ENCODE measurements at places on chromosomes 5 and 9.

GRCh38 chr5:162107591-162107990, 40.0 kb downstream of the GABRG2 start:
- no peak for DNase-seq

DNA sequence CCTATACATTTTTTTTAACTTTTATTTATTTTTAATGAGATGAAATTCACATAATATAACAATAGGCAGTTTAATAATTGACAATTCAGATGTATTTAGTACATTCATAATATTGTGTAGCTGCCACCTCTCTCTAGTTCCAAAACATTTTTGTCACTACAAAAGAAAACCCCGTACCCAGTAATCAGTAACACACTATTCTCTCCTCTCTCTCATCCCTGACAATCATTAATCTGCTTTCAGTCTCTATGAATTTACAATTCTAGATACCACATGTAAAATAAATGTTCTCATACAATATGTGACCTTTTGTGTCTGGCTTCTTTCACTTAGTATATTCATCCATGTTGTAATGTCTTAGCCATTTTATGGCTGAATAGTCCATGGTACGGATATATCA, 244.8 kb upstream of the DMRT1 start:
- no peak for DNase-seq

DNA sequence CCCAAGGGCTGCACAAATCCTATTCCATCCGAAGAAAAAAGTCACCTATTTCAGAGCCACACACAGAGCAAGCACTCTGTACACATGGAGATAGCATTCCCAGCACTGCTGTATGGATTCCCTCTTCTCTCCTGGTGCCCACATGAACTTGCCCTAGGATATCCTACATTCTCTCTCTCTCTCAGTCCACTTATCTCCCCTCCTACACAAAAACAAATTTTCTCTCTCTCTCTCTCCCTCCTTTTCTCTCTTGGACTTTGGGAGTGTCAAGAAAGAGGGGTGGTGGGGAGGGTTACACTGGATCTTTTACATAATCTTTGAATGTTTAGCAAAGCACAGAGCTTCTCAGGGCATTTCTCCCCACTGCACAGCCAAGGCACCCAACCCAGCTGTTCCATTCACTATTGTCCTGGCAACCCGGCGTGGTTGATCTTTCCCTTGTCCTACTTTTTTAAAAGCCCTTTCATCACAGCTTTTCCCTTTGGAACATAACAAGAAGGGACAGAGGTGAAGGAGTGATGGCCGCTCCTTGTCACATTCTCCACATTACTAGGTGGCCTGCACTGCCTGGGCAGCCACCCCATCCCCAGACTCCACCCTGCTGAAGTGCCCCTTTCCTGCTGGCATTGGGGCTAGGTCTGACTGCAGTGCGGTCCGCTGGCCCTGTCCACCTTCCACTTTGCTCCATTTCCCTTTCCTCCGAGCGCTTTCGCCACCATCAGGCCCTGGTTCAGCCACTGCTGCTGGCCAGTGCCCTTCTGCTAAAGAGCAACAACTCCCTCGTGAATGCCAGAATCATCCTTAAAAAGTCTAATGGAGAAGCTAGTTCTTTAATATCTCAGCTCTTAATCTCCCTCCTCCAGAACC, 22.2 kb upstream of the SLC1A3 start:
- no peak for DNase-seq

DNA sequence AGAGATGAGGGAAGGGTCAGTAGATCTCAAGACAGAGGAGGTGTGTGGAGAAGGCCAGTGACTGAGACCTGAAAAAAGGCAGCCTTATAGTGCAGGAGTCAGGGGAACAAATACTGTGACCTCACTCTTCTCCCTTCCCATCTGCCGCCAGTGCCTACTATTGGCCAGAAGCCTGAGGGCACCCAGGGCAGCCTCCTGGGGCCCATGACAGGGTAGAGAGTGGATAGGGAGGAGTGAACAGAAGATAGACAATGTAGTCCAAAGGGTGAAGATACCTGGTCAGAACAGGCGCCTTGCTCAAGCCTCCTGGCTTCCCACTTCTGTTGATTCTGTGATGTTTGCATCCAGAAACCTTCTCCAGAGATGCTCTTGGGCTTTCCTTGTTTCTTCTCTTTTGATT, 196.7 kb downstream of the PBX3 start:
- DNase-seq: no peak

DNA sequence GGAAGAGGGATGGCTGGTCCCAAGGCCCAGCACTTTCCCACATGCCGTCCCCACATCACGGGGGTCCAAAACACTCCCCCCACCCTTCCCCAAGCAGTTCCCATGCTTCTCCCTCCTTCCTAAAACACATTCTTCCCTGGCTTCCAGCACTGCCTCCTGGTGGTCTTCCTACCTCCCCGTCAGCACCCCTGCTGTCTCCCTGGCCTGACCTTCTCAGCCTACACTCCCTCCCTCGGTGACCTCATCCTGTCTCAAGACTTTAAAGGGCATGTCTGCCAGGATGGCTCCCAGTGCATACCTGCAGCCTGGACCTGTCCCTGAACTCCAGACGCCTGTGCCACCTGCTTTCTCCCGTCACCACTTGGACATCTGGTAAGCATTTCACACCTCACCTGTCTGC, 4.3 kb upstream of the NCS1 start:
- no peak for DNase-seq

- DNase-seq: no peak
Measured at GRCh38 chr5:16577677-16578076, 39.1 kb downstream of the RETREG1 start.

DNA sequence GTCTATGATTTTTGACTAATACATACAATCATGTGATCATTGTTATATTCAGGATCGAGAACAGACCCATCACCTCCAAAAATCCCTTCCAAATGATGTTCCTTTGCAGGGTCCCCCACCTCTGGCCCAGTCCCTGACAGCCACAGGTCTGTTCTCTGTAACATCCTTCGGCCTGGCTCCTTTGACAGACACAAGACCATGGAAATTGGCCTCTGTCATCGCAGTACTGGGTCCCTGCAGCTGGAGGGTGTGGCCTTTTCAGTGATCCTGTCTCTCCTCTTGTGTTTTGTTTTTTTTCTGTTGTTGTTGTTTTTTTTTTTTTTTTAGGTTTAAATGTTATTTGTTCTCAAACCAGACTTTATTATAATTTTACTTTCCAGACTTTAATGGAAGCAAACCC, 27.4 kb upstream of the ANKRD33B start:
- DNase-seq: no peak

DNA sequence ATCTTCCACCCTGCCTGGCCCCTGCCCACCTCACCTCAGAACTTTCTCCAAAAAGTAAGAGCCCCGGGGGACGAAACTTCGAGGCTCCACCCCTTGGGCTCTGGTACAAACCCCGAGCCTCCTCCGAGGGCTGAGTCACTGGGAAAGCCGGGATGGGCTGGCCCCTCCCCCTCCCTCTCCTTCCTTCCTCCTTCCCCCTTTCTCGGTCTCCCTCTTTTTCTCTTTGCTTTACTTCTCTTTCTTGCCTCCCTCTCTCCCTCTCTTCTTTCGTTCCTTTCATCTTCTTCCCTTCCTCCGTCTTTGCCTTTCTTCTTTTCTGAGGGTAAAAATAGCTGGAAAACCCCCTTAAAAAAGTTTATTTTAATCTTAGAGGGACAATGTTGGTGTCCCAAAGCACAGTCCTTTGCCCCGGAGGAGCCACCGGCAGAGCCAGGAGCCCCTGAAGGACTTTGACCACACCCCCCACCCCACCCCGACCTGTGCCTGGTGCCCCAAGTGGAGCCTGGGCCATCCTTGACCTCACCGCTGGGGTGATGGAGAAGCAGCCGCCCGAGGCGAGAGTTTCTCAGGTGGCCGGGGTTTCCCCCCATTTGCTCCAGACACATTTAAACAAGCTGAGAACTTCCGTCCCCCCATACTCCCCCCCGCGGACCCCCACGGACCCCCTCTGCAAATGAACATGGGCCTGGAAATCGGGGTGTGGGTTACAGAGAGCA, 5.7 kb upstream of the NOTCH1 start:
- no peak for DNase-seq

DNA sequence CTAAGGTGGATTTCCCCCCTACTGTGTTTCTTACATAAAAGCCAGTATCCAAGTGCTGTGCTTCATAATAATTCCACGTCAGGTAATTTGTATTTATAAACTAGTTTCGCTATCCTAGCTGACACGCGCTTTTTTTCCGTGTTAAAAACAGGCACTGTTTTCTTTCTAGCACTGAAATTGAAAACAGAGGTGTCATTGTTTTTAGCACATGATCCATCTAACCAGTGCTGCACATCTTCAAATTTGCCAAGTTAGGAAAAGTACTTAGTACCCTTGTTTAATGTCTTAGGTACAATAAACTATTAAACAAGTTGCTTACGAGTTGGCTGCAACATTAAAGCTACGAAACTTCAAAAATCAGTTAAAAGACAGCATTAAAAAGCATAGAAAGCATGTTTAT, 49.9 kb downstream of the JMY start:
- no peak for DNase-seq

DNA sequence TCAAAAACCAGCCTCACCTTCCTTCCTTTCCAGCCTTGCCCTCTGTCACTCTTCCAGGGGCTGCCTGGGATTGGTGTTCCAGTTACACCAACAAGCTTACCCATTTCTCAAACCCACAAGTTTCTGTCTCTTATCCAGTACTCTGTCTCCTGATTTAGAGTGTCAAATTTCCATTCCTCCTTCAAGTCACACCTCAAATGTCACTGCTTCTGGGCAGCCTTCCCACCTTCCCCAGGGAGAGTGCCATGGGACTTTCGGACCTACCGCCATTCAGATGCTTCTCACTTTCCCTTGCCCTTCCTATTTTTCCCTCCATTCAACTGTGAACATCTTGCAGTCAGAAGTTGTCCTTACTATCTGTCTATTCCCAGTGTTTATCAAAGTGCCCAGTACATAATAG, 2.0 kb upstream of the GRXCR2 start:
- DNase-seq: no peak

- DNase-seq: no peak
Measured at GRCh38 chr9:83563360-83563759, 25.2 kb upstream of the FRMD3 start.

DNA sequence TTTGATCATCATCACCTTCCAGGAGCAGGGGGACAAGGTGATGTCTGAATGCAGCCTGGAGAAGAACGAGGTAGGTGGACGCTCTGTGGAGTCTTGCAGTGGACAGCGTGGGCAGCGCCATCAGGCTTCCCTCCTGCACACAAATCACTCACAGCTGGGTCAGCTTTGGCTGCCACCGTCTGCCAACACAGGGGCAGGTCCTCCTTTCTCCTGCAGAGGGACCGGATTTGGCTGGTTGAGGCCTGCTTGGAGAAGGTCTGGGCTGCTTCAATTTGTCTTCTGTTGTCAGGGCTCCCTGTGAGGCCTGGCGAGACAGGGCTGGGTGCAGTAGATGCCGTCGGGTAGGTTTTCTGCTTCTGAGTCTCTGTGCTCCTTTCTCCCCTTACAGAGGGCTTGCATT, 180.6 kb downstream of the CACNA1B start:
- no peak for DNase-seq

DNA sequence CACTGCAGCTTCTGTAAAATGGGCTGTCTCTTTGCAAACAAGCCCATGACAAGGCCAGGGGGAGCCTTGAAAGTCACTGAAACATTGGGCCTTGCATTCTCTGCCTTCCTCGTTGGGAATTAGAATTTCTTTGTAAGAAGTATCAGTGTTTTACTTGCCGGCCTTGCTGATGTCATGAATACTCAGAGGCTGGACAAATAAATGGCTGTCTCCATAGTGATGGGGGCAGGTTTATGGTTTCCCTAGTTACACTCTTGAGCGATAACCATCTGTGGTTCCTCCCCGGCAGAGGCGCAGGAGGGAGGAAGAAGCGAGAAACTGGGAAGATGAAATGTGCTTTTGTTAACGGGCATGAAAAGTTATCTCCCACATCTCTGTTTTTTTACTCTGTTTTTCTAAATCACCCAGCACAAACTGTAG, 272.7 kb upstream of the PANK3 start:
- DNase-seq: peak; percentile 61

DNA sequence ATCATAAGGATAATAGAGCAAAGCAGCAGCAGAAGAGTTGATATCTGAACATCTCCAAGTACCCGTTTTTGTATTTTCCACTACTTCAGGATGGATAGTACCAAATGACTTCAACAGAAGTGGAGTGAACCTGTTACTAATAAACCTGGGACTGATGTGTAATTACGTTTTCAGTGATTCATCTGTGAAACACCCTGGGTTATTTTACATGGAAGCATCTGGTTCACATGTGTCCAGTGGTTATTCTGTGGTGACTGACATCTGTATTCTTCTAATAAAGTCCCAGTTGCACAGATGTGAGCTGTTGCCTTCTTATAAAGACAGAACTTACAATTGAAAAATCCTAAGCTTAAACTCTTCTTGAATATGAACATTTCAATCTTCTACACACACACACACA, 139.7 kb upstream of the VCAN start:
- peak; percentile 42 for DNase-seq

- DNase-seq: no peak
Measured at GRCh38 chr5:8418049-8418426, 549.1 kb downstream of the MTRR start.

- no peak for DNase-seq
Measured at GRCh38 chr9:74861773-74862474, 25.8 kb downstream of the TRPM6 start.

DNA sequence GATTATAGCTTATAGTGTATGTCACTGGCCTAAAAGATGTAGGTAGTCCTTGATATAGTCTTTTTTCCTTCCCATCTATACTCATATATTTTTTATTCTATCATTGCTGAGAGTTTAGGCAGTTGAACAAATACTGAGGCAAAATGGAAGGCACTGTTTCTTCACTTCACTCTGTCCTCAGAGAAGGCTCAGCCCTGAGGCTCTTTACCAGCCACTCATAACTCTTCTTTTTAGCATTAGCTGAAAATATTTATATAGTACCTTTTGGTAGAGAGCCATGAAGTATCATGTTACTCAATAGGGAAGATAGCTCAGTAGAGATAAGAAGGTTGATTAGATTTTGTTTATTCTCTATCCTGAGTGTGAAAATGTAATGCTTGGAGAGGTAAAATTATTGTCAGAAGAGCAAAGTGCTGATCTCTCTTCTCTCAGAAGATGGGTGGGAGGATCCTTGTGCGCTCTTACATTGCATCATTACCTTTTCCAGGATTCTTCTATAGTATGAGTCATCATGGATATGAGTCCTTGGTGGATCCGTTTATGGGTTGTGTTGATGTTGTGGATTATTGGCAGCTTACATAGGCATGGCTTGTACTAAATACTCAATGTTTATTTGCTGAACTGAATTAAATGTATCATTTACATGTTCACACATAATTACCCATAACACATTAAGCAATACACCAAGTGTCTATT, 88.1 kb downstream of the ANXA1 start:
- DNase-seq: no peak

DNA sequence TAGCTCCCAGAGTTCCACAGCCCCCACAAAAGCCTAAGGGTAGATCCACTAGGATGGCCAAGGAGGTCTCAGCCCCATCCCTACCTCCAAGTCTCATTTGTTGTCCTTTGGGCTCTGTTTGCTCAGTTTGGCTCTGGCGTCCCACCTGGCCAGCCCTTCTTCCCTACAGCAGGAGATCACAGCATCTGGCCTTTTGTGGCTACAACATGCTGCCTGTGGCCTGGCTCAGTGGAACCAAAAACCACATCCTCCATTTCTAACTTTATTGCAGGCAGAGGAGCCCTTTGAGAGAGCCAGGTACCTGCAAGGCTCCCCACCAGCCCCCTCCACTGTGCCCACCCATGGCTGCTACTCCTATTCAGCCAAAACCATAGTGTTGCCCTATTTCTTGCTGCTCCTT, 11.4 kb downstream of the JADE2 start:
- no peak for DNase-seq

- no peak for DNase-seq
Measured at GRCh38 chr5:113380807-113381326, 53.9 kb downstream of the TSSK1B start.

GRCh38 chr9:81619353-81620001, 69.9 kb downstream of the TLE1 start:
- DNase-seq: peak; percentile 54

- no peak for DNase-seq
Measured at GRCh38 chr5:98128271-98128670, 645.2 kb upstream of the RGMB start.

Measured in fibroblast of the conjunctiva (primary cell).